ENCODE measurements at places on chromosomes 6 and 20. TPM values are rescaled to one million over a fixed set of nuclear protein-coding genes. Genes with fewer than 3 reads are reported as not detected.

GRCh38 chr6:43037197-43037596, 15.8 kb downstream of the RRP36 start:
- no peak for DNase-seq

- DNase-seq = peak; percentile 58
Observed at GRCh38 chr6:116217069-116217468, 36.8 kb downstream of the TSPYL4 start.

DNA sequence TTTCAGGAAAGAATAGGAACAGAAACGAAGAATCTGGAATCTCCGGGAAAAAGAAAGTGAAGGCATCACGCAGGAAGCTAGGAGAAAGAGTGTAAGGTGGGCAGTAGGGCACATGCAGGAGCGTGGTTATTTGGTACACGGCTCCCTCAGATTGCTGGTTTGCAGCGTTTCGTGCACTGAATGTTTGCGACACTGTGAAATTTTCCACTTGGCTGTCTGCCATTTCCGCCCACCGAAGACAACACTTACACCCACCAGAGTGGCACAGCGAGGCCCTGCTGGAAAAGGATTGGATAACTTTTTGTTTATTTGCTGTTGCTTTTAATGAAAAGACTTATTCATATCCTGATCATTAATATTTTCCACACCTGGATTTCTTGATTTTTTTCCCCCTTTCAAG, 248.3 kb downstream of the GMPR start:
- no peak for DNase-seq

GRCh38 chr20:3218307-3218988, 9.2 kb downstream of the ITPA start:
- no peak for DNase-seq

DNA sequence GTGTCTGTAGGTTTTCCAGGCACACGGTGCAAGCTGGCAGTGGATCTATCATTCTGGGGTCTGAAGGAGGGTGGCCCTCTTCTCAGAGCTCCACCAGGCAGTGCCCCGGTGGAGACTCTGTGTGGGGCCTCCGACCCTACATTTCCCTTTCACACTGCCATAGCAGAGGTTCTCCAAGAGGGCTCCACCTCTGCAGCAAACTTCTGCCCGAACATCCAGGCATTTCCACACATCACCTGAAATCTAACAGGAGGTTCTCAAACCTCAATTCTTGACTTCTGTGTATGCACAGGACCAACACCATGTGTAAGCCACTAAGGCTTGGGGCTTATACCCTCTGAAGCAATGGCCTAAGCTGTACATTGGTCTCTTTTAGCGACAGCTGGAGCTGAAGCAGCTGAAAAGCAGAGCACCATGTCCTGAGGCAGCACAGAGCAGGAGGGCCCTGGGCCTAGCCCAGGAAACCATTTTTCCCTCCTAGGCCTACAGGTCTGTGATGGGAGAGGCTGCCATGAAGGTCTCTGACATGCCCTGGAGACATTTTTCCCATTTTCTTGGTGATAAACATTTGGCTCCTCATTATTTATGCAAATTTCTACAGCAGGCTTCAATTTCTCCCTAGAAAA, 253.3 kb downstream of the ERMARD start:
- no peak for DNase-seq

DNA sequence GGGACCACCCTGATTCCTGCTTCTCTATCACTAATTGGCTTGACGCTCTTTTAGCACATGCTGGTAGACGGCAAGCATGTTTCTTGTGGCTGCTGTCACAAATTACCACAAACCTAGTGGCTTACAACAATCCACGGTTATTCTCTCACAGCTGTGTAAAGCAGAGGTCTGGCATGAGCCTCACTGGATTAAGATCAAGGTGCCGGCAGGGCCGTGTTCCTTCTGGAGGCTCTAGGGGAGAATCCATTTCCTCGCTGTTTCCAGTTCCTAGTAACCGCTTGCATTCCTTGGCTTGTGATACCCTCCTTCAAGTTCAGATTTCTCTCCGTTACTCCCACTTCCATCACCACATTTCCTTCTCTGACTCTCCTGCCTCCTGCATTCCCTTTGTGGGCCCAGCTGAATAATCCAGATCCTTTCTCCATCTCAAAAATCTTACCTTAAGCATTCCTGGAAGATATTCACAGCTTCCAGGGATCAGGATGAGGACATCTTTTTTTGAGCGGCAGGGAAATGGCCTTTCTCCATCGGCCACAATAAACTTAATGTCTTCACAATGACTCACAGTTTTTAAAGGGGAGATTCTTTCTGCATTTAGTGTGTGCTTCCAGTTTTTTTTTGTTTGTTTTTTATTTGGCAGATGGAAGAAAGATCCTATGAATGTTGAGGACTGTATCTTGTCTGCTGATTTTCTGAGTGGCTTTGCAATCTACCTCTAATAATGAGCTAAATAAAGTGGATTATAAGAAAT, 39.9 kb downstream of the BMP6 start:
- DNase-seq = no peak

DNA sequence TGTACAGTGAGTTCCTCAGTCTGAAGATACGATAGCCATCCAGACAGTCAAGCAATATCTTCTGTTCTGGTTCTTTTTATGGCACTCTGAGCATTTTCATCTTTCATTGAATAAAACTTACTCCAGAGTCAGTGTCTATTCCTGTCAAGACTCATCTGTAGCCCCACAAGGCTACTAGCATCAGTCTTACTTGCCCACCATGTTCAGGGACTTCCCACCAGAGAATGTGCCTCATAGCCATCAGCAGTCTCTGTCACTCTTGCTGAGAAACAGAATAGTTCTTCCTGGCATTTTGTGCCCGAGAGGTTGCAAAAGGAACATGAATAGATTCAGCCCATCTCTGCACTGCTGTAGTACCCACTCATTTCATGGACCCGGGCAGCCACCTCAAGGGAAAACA, 12.7 kb upstream of the DCBLD1 start:
- DNase-seq = no peak

DNA sequence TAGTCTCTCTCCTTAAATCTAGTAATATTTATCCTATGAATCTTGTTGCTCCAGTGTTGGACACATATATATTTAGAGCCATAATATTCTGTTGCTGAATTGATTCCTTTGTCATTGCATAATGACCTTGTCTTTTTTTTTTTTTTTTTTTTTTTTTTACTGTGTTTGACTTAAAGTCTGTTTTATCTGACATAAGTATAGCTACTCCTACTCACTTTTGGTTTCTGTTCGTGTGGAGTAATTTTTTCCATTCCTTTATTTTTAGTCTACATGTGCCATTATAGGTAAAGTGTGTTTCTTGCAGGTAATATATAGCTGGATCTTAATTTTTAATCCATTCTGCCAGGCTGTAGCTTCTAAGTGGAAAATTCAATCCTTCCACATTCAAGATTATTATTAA, 166.5 kb downstream of the GMDS start:
- DNase-seq = no peak

Gene TCEA2
- total RNA-seq = 5.1 TPM

- DNase-seq = no peak
Observed at GRCh38 chr20:5881703-5882102, 68.6 kb downstream of the TRMT6 start.

DNA sequence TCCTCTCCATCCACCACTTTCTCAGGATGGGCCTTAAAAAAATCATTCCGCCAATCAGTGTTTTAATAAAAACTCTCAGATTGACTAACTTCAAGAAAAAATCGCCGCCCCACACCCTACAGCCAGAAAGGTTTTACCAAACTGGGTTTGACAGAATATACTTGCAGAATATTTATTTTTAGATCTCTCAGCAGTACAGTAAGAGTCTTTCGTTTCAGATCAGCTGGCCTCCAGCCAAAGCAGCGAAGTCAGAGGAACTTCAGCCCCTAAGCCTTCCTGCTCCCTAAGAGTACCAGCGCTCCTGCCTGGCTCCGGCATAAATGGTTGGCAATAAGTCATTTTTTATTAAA, 24.7 kb downstream of the TBC1D7 start:
- peak; percentile 58 for DNase-seq

GRCh38 chr6:81071121-81071520, 681.4 kb downstream of the TENT5A start:
- no peak for DNase-seq

Gene SSTR4
- not detected for total RNA-seq

Gene HLA-G
- 13.2 TPM for total RNA-seq

Gene KCNK17
- total RNA-seq = not detected

Gene STX11
- total RNA-seq = 0.51 TPM

- no peak for DNase-seq
Observed at GRCh38 chr20:19706463-19706862, 51.6 kb upstream of the RIN2 start.

Gene SLC44A4
- 10.5 TPM for total RNA-seq

Gene HCRTR2
- total RNA-seq = not detected

DNA sequence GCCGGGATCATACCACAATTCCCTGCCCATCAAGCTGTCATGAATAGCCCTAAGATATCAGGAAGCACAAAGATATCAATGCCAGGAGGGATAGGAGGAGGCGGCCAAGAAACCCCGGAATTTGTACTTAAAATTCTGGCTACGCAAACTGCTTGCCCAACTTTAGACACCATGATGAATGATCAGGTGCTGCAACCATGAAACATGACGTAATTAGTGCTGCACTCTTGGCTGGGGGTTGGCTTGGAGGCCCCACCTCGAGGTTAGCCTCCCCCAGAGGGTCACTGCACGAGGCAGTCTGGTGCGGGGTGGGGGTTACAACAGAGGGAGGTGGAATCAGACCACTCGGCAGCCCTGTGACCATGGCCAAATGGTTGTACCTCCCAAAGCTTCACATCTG, 8.9 kb downstream of the SIRPA start:
- DNase-seq = no peak

Gene ZNF318
- total RNA-seq = 2.1 TPM

Gene TREML2
- not detected for total RNA-seq

DNA sequence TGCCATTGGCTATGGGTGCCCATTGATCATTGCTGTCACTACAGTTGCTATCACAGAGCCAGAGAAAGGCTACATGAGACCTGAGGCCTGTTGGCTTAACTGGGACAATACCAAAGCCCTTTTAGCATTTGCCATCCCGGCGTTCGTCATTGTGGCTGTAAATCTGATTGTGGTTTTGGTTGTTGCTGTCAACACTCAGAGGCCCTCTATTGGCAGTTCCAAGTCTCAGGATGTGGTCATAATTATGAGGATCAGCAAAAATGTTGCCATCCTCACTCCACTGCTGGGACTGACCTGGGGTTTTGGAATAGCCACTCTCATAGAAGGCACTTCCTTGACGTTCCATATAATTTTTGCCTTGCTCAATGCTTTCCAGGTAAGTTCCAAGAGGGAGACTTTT, 16.4 kb downstream of the ADGRF4 start:
- DNase-seq = no peak

- DNase-seq = peak; percentile 25
Observed at GRCh38 chr20:58547623-58548475, 32.6 kb upstream of the APCDD1L start.

DNA sequence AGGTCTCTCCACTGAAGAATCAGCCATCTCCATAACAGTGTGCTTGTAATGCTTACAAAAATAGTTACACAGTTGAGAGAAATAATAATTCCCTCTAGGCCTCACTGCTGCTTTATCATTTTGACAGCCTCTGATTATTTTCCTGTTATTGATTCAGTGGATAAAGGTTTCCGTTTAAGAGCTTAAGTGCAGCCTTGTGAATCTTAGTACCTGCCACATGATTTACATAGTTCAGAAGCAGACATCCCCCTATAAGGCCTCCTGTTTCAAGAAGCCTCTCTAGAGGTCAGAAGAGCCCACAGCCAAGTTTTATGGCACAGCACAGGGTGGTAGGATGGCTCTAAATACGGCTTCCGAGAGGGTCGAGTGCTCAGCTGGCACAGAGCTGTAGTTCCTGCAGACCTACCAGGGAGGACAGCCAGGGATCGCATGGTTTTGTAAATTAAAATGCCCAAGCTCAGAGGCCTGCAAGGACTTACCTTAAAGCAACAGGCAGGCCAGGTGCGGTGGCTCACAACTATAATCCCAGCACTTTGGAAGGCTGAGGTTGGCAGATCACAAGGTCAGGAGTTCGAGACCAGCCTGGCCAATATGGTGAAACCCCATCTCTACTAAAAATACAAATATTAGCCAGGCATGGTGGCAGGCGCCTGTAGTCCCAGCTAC, 17.6 kb upstream of the PYGB start:
- DNase-seq = no peak

DNA sequence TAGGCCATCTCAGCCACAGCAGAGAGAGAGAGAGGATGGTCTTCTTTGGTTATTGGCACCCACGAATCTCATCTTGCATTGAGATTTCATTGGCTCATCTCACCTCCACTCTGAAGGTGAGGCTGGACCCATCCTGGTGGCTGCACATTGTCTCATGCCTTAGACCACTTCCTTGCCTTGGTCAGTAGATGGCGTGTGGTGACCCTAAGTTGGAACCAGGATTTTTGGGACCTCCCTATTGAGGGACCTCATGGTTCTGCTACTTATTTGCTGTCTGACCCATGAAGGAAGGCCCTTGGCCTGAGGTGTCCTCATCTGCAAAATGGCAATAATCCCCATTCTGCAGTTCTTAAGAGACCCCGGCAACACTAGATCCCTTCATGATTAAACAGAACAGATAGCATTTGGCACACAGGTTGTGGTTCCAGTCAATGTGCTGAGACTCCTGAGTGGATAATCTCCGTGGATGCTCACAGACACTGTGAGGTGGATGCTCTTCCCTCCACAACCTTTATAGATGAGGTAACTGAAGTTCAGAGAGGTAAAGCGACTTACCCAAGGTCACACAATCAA, 21.5 kb upstream of the AAR2 start:
- peak; percentile 29 for DNase-seq

- peak; percentile 73 for DNase-seq
Observed at GRCh38 chr6:107600936-107601335, 111.0 kb downstream of the SOBP start.

Gene PTCRA
- not detected for total RNA-seq

DNA sequence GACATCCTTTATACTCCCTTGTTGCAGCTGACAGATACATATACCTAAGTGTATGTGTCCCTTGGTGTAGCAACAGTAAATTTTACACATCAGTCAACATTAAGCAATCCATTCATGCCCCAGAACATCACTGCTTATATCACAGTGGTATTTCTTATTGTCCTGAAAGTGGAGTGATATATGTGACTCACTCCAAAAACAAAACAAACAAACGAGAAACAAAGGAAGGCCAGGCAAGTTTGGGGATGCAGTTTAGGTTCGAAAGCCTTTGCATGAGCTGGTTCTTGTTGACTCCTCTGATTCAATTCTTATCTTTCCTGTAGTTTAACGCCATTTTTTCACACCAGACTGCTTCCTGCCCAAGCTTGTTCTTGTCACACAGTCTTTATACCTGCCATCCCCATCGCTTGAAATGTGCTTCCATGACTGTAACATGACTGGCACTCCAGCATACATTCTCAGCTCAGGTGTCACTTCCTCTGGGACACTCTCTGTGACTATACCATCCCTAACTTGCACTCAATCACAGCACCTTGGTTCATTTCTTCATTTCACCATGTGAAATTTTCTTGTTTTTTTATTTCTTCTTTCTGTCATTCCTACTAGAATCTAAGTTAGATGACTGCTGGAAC, 125.0 kb upstream of the TSHZ2 start:
- peak; percentile 98 for DNase-seq

Gene SENP6
- 49.2 TPM for total RNA-seq

Data from bronchial epithelial cell (primary cell).